ENCODE measurements at places on chromosomes 1 and 21. TPM values are rescaled to one million over a fixed set of nuclear protein-coding genes. Genes with fewer than 3 reads are reported as not detected.

GRCh38 chr1:196295766-196296165, 312.5 kb downstream of the KCNT2 start:
- DNase-seq: no peak

The SV2A gene
- total RNA-seq: 18.6 TPM

The ETNK2 gene
- total RNA-seq: not detected

The WNT9A gene
- not detected for total RNA-seq

The CGN gene
- total RNA-seq: 0.91 TPM

The C1orf94 gene
- not detected for total RNA-seq
